AG04450 (cell line): ENCODE measurements at places on chromosomes 12 and 14.

DNA sequence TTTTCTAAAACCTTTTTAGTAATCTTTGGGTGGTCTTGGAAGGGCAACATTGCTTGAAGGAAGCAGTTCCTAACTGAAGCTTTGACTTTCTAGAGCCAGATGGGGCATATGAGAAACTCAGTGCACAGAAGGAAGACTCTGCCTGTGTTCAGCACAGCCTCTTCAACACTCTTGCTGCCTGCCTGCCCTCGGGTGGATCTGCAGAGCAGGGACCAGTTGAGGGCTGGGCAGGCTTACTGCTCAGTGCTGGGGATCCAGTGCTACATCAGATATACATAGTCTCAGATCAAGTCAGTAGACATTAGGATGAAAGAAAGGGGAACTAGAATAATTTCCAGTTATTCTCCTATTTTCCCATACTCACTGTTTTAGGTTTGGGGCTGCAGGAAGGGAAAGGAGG lies 29.5 kb upstream of the TMX1 start:
- no peak for DNase-seq

- DNase-seq = no peak
Observed at GRCh38 chr12:91746976-91747375, 398.7 kb downstream of the BTG1 start.

- DNase-seq = no peak
Observed at GRCh38 chr14:24135584-24135833, 485 bp upstream of the PSME1 start.

DNA sequence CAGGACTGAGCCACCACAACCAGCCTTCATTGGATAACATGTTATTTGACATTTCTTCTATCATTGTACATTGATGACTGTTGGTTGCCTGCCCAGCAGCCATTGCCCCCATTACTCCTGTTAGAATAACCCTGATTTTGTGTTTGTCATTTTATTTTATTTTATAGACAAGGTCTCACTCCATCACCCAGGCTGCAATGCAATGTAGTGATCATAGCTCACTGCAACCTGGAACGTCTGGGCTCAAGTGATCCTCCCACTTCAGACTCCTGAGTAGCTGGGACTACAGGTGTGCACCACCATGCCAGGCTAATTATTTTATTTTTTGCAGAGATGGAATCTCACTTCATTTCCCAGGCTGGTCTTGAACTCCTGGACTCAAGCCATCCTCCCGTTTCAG lies 33.2 kb upstream of the LTA4H start:
- no peak for DNase-seq

DNA sequence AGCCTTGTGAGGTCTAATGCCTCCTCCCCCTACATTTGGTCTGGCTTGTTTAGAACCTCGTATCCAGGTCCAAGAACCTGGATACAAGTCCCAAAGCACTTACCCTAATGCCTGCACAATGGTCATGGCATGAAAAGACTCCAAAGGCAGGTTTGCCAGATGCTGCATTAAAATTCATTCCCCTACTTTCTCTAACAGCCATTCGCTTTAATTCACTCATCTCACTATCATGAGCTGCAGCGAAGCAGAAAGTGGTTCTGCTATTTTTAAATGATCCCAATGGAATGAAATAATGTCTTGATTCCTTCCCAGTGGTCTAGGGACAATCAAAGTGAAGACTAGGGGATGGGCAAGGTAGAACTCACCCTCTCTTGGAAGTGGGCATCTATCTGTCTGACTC lies 72.5 kb upstream of the MAX start:
- DNase-seq = no peak

- no peak for DNase-seq
Observed at GRCh38 chr12:131829356-131829747, 1.2 kb downstream of the MMP17 start.

DNA sequence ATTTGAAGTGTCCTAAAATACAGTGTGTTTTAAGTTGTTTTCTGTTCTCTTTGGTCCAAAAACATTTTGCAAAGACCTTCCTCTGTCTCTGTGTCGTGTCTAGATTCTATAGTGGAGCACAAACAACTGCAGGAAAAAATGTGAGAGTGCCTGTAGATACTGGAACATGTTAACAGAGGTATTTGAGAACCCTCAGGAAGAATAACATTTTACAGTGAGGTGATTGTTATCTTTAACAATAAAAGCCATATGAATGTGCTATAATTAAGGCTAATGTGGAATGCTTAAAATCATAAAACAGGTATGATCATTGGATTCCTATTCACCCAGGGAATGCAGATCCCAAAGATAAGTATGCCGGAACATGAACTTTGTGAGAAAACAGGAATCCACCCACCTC lies 98.0 kb downstream of the SAMD4A start:
- DNase-seq = no peak

GRCh38 chr14:75725481-75725880 lies 64.4 kb downstream of the TTLL5 start:
- DNase-seq = no peak

GRCh38 chr14:99249389-99249788 lies 22.6 kb downstream of the BCL11B start:
- DNase-seq = no peak

GRCh38 chr12:106288494-106289195 lies 13.9 kb upstream of the TCP11L2 start:
- DNase-seq = peak; percentile 84

GRCh38 chr14:86766469-86766868 lies 1226.5 kb downstream of the GALC start:
- no peak for DNase-seq

DNA sequence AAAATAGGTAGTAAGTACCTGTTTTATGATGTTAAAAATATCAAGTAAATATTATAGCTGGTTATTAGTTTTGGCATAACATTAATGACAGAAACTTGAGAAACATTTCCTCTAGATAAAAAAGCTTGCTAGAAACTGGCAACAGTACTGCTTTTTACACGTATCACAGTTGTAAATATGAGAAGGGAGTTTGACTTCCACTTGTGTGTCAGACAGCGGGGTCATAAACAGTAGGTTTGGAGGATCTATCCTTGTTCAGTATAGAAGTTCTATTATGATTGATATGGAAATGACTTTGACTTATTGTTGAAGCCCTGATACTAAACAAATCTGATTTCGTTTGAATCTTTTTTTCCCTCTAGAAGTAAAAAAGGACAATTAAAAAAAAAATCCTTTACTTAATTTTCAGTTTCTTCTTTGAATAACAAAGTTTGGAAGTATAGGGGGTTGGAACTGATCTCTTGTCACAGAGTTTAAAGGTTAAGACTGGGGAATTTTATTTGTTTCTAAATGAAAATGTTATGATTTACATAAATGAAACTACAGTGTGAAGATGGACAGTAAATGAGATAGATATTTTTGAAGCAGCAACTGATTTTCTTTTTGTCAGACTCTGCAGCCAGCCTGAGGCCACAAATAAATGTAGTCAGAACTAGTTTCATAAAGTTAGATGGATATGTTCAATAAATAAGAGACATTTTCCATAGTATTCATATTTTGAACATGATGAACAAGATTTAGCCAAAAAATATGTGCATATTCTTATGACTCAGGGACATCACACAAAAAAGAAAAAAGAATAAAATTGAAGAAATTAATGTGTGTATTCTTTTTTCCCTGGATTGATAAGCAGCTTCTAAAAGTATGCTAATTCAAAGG lies 50.1 kb downstream of the WNK1 start:
- DNase-seq = no peak

DNA sequence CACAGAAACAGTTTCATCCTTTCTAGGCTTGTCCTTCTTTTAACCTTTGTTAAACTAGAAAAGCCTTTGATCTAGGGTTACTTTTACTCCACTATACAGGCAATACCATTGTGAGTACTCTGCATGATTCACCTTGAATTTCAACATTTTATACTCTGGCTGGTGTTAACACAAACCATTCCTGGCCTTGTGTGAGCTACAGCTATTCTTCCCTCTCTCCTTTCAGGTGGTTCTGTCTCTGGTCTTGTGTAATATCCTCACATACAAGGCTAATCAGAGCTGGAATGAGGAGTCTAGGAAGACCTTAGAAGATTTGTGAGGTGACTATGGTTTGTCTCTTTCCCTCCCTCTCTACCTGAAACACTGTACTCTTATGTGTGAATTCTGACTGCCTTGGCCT lies 837.4 kb upstream of the USP15 start:
- DNase-seq = no peak

DNA sequence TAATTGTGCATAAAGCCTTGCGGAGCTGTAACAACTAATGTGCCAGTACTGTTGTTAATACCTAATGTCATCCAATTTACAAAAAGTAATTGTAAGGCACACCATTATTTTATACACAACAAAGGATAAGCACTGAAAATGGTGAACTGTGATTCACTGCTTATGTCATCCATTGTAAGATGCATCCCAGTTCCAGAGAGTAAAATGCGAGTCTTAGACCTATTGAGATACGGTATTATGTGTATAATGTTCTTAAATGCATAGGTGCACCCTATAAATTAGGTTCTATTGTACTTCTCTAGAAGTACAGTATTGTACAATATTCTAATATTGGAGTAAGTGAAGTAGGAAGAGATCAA lies 406 bp downstream of the PARP2 start:
- no peak for DNase-seq

DNA sequence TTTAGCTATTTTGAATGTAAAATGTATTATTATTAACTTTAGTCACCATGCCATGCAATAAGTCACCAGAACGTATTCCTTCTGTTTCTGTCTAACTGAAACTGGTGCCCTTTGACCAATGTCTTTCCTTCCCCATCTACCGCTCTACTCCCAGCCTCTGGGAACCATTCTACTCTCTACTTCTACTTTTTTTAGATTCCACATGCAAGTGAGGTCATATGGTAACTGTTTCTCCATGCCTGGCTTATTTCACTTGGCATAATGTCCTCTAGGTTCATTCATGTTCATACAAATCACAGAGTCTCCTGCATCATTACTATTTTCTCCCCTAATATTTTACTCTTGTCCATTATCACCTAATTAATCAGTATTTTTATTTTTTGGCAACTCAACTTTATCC lies 160.1 kb downstream of the TMX1 start:
- no peak for DNase-seq

DNA sequence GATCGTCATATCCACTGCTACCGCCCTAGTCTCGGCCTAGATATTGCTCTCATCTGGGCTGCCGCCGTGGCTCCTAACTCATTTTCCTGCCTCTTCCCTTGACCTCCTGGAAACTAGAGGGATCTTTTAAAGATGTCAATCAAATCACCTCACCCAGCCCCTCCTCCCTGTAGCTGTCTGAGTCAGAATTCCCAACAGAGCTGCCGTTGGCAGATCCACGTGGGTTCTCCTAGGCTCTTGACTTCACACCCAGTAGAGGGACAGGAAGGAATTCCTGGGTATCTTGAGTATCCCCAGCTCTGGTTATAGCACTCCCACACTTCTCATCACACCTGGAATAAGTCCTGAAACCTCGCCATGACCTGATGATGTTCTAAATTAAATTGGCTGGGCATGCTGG lies 11.9 kb downstream of the TGFB3 start:
- no peak for DNase-seq

- no peak for DNase-seq
Observed at GRCh38 chr12:122235741-122236140, 9.9 kb upstream of the DIABLO start.
